ENCODE measurements at places on chromosomes 16 and 17. TPM values are rescaled to one million over a fixed set of nuclear protein-coding genes. Genes with fewer than 3 reads are reported as not detected.

- H3K4me3 ChIP-seq: no peak overlapping the region
- DNase-seq: no peak
- H3K36me3 ChIP-seq: peaks cover 3% of the 10 kb centered on the region
- no peaks in the 10 kb centered on the region for H3K27me3 ChIP-seq
These were observed 204.8 kb upstream of the C17orf78 start for GRCh38 chr17:37170881-37171425.

Gene PPL
- total RNA-seq: not detected

Gene PIRT
- not detected for total RNA-seq

- no peaks in the 10 kb centered on the region for H3K36me3 ChIP-seq
- DNase-seq: no peak
These were observed 207.8 kb downstream of the SHISA9 start for GRCh38 chr16:13109171-13109570.

DNA sequence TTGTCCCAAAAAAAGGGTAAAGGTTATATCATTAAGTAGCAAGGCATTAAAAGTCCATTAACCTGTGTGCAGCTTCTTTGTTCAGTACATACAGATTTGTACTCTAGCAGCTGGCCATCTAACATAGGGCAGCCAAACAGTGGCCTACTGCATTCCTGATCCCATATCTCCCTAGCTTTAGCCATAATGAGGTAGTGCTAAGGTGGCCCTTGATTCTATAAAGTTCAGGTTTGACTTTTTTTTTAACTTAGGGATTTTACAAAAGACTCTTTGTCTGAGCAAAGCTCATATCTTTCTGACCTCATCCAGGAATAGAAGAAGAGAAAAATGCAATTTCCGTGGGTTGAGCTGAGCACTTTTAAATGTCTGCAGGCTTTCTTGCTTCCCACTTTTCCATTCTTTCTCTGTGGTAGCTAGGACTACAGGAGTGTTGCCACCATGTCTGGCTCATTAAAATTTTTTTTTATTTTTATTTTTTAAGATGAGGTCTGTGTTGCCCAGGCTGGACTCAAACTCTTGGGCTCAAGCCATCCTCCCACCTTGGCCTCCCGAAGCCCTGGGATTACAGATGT lies 19.5 kb upstream of the CDC6 start:
- H3K36me3 ChIP-seq: peaks cover 22% of the 10 kb centered on the region
- no peak overlapping the region for H3K27ac ChIP-seq
- DNase-seq: no peak
- H3K4me3 ChIP-seq: no peak overlapping the region
- H3K27me3 ChIP-seq: no peaks in the 10 kb centered on the region
- no peaks in the 10 kb centered on the region for H3K4me1 ChIP-seq

DNA sequence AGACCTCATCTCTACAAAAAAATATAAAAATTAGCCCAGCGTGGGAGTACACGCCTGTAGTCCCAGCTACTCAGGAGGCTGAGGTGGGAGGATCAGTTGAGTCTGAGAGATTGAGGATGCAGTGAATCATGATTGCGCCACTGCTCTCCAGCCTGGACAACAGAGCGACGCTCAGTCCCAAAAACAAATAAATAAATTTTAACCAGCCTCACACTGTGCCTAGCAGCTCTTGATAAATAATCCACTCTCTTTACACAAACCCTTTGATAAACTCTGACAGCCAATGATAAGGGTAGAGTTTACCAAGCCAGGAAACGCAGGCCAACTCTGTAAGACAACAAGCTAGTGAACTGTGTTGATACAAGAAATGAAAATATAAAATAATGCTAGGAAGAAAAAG lies 32.7 kb downstream of the LITAF start:
- peaks cover 42% of the 10 kb centered on the region for H3K4me1 ChIP-seq
- peak overlapping the region; percentile 16 for H3K27ac ChIP-seq
- peaks cover 83% of the 10 kb centered on the region for H3K36me3 ChIP-seq
- H3K27me3 ChIP-seq: no peaks in the 10 kb centered on the region
- DNase-seq: no peak

- no peaks in the 10 kb centered on the region for H3K27me3 ChIP-seq
- H3K36me3 ChIP-seq: no peaks in the 10 kb centered on the region
- H3K27ac ChIP-seq: no peak overlapping the region
- DNase-seq: no peak
These were observed 175.7 kb downstream of the PARN start for GRCh38 chr16:14454391-14454790.

DNA sequence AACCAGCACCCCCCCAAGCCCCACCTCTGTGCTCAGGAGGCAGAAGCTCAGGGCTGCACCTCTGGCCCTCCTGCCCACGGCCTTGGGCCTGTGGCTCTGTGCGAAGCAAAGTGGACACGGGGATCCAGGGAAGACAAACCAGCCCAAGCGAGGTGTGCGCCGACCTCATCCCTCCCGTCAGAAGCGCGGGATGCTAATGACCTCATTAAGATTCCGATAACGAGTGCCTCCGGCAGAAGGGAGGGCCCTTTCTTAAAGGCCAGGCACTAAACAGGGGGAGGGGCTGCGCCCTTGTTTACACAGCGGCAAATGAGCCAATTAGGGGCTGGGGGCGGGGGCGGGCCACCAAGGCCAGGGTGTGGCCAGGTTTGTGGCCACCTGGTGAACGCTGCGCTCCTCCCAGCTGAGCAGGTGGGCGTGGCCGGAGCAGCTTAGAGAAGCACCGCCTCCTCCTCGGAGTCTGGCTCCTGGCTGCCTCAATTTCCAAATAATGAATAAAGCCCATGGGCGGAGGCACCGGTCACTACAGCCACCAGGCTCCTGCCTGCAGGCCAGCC lies 3.2 kb downstream of the CBX4 start:
- H3K36me3 ChIP-seq: peaks cover 30% of the 10 kb centered on the region
- DNase-seq: no peak
- H3K27me3 ChIP-seq: peaks cover 14% of the 10 kb centered on the region
- peaks cover 34% of the 10 kb centered on the region for H3K4me1 ChIP-seq

Gene KRTAP3-1
- total RNA-seq: not detected

GRCh38 chr16:66551348-66551759 lies 1.0 kb upstream of the CKLF start:
- peak overlapping the region; percentile 95 for H3K27ac ChIP-seq
- no peaks in the 10 kb centered on the region for H3K27me3 ChIP-seq
- peaks cover 79% of the 10 kb centered on the region for H3K4me1 ChIP-seq
- peaks cover 36% of the 10 kb centered on the region for H3K36me3 ChIP-seq
- H3K4me3 ChIP-seq: peak overlapping the region; percentile 96

GRCh38 chr17:77147357-77147801 lies 6.6 kb downstream of the SEC14L1 start:
- peaks cover 72% of the 10 kb centered on the region for H3K4me1 ChIP-seq
- no peak for DNase-seq
- peaks cover 71% of the 10 kb centered on the region for H3K36me3 ChIP-seq
- no peaks in the 10 kb centered on the region for H3K27me3 ChIP-seq
- peak overlapping the region; percentile 77 for H3K27ac ChIP-seq

GRCh38 chr17:21397341-21398190 lies 21.4 kb downstream of the KCNJ12 start:
- H3K36me3 ChIP-seq: no peaks in the 10 kb centered on the region
- H3K4me3 ChIP-seq: no peak overlapping the region
- H3K27me3 ChIP-seq: no peaks in the 10 kb centered on the region
- H3K4me1 ChIP-seq: no peaks in the 10 kb centered on the region

- DNase-seq: no peak
- H3K27ac ChIP-seq: no peak overlapping the region
- no peak overlapping the region for H3K4me3 ChIP-seq
- peaks cover 1% of the 10 kb centered on the region for H3K4me1 ChIP-seq
- peaks cover 70% of the 10 kb centered on the region for H3K27me3 ChIP-seq
These were observed 3.9 kb downstream of the HOXB1 start for GRCh38 chr17:48526608-48527546.

Gene PYDC1
- not detected for total RNA-seq

- H3K27me3 ChIP-seq: no peaks in the 10 kb centered on the region
- no peak overlapping the region for H3K4me3 ChIP-seq
- H3K36me3 ChIP-seq: no peaks in the 10 kb centered on the region
- H3K4me1 ChIP-seq: no peaks in the 10 kb centered on the region
- no peak overlapping the region for H3K27ac ChIP-seq
- no peak for DNase-seq
These were observed 99.5 kb downstream of the C16orf78 start for GRCh38 chr16:49473131-49473530.

DNA sequence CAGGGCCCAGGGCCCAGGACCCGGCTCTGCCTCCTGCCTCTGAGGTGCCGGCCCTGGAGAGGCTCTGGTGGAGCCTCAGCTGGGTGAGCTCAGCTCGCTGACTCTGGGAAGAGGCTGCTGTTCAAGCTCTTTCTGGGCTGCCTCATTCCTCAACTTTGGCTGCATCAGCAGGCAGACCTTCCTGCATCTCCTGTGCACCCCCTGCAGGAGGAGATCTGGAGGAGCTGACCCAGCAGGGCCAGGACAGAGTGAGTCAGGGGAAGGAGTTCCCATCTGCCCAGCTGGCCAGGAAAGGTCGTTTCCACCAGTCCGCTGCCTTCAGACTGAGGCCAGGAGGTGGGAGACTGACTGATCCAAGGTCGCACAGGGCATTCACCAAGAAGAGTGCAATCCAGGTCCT lies 10.7 kb downstream of the CRHR1 start:
- H3K27me3 ChIP-seq: peaks cover 15% of the 10 kb centered on the region
- DNase-seq: no peak
- no peak overlapping the region for H3K27ac ChIP-seq
- no peaks in the 10 kb centered on the region for H3K4me1 ChIP-seq
- no peak overlapping the region for H3K4me3 ChIP-seq

DNA sequence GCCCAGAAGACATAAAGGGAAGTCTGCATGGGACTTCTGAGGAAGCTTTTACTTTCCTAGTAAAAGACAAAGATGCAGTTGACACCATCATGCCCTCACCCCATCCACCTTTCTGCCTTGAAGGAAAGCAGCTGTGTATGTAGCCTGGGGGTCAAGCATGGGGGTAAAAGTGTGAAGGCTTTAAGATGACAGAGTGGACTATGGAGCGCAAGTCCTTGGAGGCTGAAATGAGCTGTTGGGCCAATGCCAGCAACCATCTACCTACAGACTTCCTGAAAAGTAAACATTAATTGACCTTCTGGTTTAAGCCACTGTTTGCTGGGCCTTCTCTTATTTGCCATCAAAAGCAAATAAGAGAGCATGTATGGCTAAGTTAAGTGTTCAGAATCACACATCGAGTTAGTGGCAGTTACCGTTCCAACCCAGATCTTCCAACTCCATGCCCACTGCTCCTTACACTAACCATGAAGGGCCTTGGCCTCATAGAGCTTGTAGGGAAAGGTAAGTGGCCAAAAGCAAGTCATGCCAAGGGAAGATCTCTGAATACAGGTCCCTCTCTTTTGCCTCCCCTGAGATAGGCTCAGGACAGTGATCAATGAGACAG lies 30.0 kb downstream of the SLC13A5 start:
- no peaks in the 10 kb centered on the region for H3K36me3 ChIP-seq
- no peak for DNase-seq
- no peaks in the 10 kb centered on the region for H3K4me1 ChIP-seq
- H3K4me3 ChIP-seq: no peak overlapping the region
- peaks cover 29% of the 10 kb centered on the region for H3K27me3 ChIP-seq
- no peak overlapping the region for H3K27ac ChIP-seq

DNA sequence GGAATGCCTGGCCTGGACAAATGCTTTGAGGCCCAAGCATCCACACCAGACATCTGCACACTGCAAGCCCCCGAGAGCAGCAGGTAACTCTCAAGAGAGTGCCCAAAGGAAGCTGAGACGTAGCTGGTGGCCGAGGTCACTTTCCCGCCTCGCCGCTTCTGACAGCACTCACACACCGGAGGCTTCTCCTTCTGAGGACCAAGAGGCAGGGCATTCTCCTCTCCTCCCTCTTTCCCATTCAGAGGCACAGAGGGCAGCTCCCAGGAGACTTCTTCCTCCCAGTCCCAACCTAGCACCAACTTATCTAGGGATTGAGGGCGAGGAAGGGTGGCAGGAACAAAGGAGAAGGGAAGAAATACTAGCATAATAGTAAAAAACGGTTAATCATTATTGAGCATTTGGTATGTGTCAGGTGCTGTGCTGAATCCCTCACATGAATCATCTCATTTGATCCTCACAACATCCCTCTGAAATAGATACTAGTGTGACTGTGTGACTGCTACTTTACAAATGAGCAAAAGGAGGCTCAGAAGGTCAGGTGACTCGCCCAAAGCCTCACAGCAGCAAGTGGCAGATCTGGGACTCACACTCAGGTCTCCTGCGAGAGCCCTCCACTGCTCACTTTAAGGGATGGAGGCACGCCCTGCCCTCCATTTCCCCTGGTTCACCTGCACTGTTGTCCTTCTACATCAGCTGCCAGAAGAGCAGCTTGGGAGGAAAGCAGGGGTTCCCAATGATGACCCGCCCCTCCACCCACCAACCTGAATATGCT lies 41.8 kb downstream of the MYO18A start:
- H3K4me1 ChIP-seq: peaks cover 61% of the 10 kb centered on the region
- DNase-seq: peak; percentile 66
- no peaks in the 10 kb centered on the region for H3K27me3 ChIP-seq
- H3K27ac ChIP-seq: peak overlapping the region; percentile 92
- H3K36me3 ChIP-seq: peaks cover 24% of the 10 kb centered on the region

DNA sequence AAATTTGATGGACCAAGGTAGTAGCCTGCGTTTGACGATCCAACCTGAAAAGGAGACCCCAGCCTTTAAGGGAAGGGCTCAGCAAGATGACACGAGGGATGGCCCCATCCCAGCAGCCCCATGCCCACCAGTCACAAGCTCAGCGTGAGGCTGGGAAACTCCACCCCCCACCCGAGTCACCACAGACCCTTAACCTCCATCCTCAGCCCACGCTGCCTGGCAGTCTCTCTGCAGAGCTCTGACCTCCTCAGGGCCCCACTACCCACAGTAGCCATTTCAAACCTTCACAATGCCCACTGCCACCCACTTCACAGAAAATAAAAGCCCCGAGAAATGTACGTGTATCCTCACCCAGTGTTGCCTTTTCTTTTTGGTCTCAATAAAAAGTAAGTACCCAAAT lies 18.7 kb downstream of the USP36 start:
- DNase-seq: no peak
- H3K27me3 ChIP-seq: no peaks in the 10 kb centered on the region
- peak overlapping the region; percentile 5 for H3K27ac ChIP-seq
- no peak overlapping the region for H3K4me3 ChIP-seq
- peaks cover 73% of the 10 kb centered on the region for H3K4me1 ChIP-seq

GRCh38 chr17:63950940-63951907 lies 19.1 kb upstream of the CD79B start:
- H3K4me1 ChIP-seq: peaks cover 33% of the 10 kb centered on the region
- DNase-seq: peak; percentile 41
- H3K27me3 ChIP-seq: no peaks in the 10 kb centered on the region
- no peaks in the 10 kb centered on the region for H3K36me3 ChIP-seq
- no peak overlapping the region for H3K27ac ChIP-seq

Gene SMARCE1
- total RNA-seq: 110 TPM

Gene SLC16A11
- total RNA-seq: not detected

GRCh38 chr16:89230255-89230654 lies 12.8 kb downstream of the ZNF778 start:
- H3K36me3 ChIP-seq: peaks cover 82% of the 10 kb centered on the region
- no peak overlapping the region for H3K4me3 ChIP-seq
- H3K4me1 ChIP-seq: no peaks in the 10 kb centered on the region
- no peak overlapping the region for H3K27ac ChIP-seq

GRCh38 chr17:12510535-12510934 lies 155.2 kb upstream of the MYOCD start:
- no peak overlapping the region for H3K27ac ChIP-seq
- H3K4me1 ChIP-seq: no peaks in the 10 kb centered on the region
- H3K4me3 ChIP-seq: no peak overlapping the region
- no peaks in the 10 kb centered on the region for H3K27me3 ChIP-seq
- H3K36me3 ChIP-seq: no peaks in the 10 kb centered on the region

Gene CCL23
- total RNA-seq: not detected

Gene ULK2
- total RNA-seq: 16.1 TPM
